ENCODE measurements at places on chromosomes 2 and 18. TPM values are rescaled to one million over a fixed set of nuclear protein-coding genes. Genes with fewer than 3 reads are reported as not detected.

DNA sequence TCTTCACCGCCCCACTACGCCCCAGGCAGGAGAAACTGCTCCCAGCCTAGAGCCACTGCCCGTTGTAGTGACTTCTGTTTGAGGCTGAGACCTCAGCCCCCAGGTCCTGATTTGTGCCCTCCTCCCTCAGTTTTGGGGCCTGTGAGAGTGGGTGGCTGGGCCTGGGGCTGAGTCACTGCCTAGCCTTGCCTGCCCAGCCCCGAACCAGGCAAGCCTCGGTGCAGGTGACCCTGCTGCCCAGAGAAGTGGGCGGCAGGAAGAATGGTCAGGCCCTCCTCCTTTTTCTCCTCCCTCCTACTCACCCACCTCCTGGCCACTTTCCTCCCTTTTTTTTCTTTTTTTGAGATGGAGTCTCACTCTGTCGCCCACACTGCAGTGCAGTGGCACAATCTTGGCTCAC is 66.6 kb downstream of the ZFP36L2 start:
- peak overlapping the region; percentile 99 for H3K27ac ChIP-seq
- no peaks in the 10 kb centered on the region for H3K27me3 ChIP-seq
- peak overlapping the region; percentile 92 for H3K4me3 ChIP-seq
- H3K36me3 ChIP-seq = no peaks in the 10 kb centered on the region
- peaks cover 45% of the 10 kb centered on the region for H3K4me1 ChIP-seq

DNA sequence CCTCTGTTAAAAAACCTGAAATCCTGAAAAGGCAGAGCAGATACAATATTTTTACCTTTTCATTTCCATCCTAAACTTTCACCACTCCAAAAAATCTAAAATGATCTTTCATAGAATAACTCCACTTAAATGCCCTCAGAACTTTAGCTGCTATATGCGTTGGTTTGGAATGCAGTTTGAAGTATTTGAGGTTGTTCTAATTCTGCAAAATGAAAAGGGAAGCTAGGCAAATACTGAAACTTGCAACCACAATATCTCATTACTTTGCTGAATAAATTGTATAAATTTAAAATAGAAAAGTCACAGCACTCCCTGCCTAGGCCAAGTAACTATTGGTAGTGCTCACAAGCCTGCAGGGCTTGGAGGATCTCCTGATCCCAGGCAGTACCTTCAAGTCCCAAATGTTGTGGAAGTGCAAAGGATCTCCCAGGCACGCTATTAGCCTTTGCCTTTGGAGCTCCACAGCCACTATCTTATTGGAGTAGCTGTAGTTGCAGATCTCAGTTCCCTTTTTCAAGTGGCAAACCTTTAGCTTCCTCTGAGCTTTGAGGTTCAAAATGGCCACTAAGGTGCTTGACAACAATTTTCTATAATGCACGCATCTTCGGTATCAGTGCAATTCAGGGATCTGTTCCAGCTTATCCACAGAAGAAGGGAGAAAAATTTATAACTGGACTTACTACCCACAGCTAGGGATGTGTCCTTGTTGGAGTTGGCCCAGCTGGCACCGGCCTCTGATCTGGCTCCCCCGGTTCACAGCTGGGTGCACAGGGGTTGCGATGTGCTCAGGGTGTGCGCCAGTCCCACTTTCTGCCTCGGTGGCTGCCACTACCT is 43.4 kb upstream of the ANKRD62 start:
- no peak overlapping the region for H3K4me3 ChIP-seq
- H3K36me3 ChIP-seq = no peaks in the 10 kb centered on the region
- H3K4me1 ChIP-seq = peaks cover 4% of the 10 kb centered on the region
- peaks cover 49% of the 10 kb centered on the region for H3K27me3 ChIP-seq
- no peak for DNase-seq
- no peak overlapping the region for H3K27ac ChIP-seq

DNA sequence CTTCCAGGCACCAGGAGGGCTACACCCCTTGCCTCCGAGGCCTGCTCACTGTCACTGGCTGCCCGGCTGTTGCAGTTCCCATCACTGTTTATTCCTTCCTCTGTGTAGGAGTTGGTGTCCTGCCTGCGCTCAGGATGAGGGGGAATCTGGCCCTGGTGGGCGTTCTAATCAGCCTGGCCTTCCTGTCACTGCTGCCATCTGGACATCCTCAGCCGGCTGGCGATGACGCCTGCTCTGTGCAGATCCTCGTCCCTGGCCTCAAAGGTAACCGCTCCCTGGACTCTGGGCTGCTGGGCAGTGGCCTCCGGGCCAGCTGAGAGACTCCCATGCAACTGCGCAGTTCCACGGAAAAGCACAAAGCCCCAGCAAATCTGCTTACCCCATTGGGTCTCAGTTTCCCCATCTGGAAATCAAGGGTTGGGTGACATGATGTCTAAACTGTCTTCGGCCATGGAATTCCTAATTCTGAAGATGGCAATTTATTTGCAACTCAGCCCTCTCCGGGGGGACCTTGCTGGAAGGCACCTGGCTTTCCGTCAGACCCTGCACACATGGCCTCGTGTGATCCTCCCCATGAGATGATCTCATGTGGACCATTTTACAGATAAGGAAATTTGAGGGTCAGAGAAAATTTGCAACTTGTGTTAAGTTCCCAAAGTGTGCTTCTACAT is 9.4 kb downstream of the COLEC11 start:
- peaks cover 9% of the 10 kb centered on the region for H3K4me1 ChIP-seq
- H3K36me3 ChIP-seq = peaks cover 4% of the 10 kb centered on the region
- H3K27ac ChIP-seq = peak overlapping the region; percentile 77

GRCh38 chr2:218755567-218756404 is 26.2 kb upstream of the CYP27A1 start:
- H3K27me3 ChIP-seq = no peaks in the 10 kb centered on the region
- DNase-seq = no peak
- H3K4me3 ChIP-seq = no peak overlapping the region
- H3K27ac ChIP-seq = no peak overlapping the region
- no peaks in the 10 kb centered on the region for H3K4me1 ChIP-seq

- H3K36me3 ChIP-seq = no peaks in the 10 kb centered on the region
- H3K4me3 ChIP-seq = no peak overlapping the region
- H3K4me1 ChIP-seq = no peaks in the 10 kb centered on the region
- DNase-seq = no peak
Measured at GRCh38 chr18:10002280-10002679, 88.5 kb downstream of the VAPA start.

- H3K27me3 ChIP-seq = no peaks in the 10 kb centered on the region
- peak overlapping the region; percentile 86 for H3K4me3 ChIP-seq
- DNase-seq = no peak
- peak overlapping the region; percentile 96 for H3K27ac ChIP-seq
- H3K4me1 ChIP-seq = peaks cover 77% of the 10 kb centered on the region
Measured at GRCh38 chr2:105775809-105776559, 31.3 kb downstream of the NCK2 start.

DNA sequence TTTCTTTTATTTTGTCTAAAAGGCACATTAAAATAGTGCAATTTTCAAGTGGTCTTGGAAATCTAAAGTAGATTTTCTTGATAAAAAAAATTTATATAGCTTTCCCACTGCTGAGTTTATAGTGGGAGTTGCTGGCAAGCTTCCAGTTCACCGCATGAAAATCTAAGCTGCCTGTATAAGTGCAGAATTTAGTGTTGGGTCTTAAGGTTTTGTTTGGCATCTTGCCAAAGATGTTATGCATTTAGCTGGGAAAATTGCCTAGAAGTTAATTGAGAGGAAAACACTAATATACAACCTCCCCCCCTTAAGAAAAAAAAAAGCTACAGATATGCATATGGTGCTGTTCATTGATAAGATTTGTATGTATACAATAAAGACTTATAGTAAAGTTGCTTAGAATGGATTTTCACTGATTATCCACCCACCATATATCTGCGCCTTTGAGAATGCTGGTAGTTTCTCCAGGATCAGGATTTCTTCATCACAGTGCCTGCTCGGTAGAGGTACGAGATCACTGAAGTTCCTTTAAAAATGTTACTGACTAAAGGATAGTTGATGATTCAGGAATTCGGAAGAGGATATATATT is 803.2 kb upstream of the POU3F3 start:
- no peak overlapping the region for H3K27ac ChIP-seq
- no peaks in the 10 kb centered on the region for H3K27me3 ChIP-seq
- no peak overlapping the region for H3K4me3 ChIP-seq
- no peaks in the 10 kb centered on the region for H3K36me3 ChIP-seq
- DNase-seq = no peak

DNA sequence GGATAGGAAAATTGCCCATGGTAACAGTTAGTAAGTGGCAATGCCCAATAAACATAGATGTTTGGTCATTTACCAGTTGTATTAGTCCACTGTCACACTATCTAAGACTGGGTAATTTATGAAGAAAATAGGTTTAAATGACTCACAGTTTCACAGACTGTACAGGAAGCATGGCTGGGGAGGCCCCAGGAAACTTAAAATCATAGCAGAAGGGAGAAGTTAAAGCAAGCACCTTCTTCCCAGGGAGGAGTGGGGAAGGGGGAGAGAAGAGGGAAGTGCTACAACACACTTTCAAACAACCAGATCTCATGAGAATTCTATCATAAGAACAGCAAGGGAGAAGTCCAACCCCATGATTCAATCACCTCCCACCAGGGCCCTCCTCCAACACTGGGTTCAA is 23.4 kb downstream of the NR4A2 start:
- peaks cover 55% of the 10 kb centered on the region for H3K27me3 ChIP-seq
- H3K36me3 ChIP-seq = no peaks in the 10 kb centered on the region
- no peak overlapping the region for H3K27ac ChIP-seq
- H3K4me3 ChIP-seq = no peak overlapping the region
- H3K4me1 ChIP-seq = no peaks in the 10 kb centered on the region

DNA sequence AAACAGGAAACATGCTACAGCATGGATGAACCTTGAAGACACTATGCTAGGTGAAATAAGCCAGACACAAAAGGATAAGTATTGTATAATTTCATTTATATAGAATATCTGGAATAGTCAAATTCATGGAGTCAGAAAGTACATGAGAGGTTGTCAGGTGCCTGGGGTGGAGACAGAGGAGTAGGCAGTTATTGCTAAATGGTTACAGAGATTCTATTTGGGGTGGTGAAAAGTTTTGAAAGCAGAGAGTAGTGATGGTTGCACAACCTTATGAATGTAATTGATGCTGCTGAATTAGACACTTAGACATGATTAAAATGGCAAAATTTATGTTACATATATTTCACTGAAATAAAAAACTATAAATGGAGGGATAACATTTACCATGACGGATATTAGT is 197.4 kb downstream of the VAPA start:
- DNase-seq = no peak
- H3K36me3 ChIP-seq = no peaks in the 10 kb centered on the region
- no peak overlapping the region for H3K4me3 ChIP-seq

GRCh38 chr2:181542170-181542569 is 85.0 kb downstream of the ITGA4 start:
- no peak overlapping the region for H3K27ac ChIP-seq
- no peak for DNase-seq
- H3K36me3 ChIP-seq = no peaks in the 10 kb centered on the region
- no peaks in the 10 kb centered on the region for H3K27me3 ChIP-seq
- no peaks in the 10 kb centered on the region for H3K4me1 ChIP-seq

DNA sequence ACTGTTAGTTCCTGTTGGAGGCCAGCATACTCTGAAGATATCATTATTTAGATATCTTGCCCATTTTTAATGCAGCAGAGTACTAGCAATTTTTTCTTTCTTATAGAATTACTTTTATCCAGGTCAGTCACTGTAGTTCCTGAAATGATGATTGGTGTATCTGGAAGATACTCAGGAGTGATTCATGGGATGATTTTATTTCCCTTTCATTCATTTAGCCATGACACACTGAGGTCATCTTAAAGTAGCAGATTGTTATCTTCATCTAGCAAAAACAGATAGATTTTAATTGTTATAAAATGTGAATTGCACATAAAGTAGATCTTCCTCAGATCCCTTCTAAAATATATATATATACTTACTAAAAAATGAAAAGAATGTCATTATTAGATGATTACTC is 109.1 kb downstream of the PIK3C3 start:
- H3K4me1 ChIP-seq = peaks cover 7% of the 10 kb centered on the region
- H3K36me3 ChIP-seq = peaks cover 14% of the 10 kb centered on the region
- no peak overlapping the region for H3K27ac ChIP-seq
- no peak overlapping the region for H3K4me3 ChIP-seq

GRCh38 chr2:125707611-125708010 is 948.3 kb upstream of the GYPC start:
- H3K27ac ChIP-seq = no peak overlapping the region
- H3K4me3 ChIP-seq = no peak overlapping the region
- H3K36me3 ChIP-seq = no peaks in the 10 kb centered on the region
- H3K4me1 ChIP-seq = no peaks in the 10 kb centered on the region
- DNase-seq = no peak
- no peaks in the 10 kb centered on the region for H3K27me3 ChIP-seq

- no peak for DNase-seq
- H3K27ac ChIP-seq = no peak overlapping the region
- no peaks in the 10 kb centered on the region for H3K27me3 ChIP-seq
- H3K36me3 ChIP-seq = no peaks in the 10 kb centered on the region
- H3K4me1 ChIP-seq = no peaks in the 10 kb centered on the region
Measured at GRCh38 chr18:52220062-52220591, 119.9 kb upstream of the DCC start.

- peak overlapping the region; percentile 84 for H3K4me3 ChIP-seq
- no peaks in the 10 kb centered on the region for H3K36me3 ChIP-seq
- H3K4me1 ChIP-seq = peaks cover 6% of the 10 kb centered on the region
Measured at GRCh38 chr2:101386599-101387150, 628 bp downstream of the CREG2 start.

DNA sequence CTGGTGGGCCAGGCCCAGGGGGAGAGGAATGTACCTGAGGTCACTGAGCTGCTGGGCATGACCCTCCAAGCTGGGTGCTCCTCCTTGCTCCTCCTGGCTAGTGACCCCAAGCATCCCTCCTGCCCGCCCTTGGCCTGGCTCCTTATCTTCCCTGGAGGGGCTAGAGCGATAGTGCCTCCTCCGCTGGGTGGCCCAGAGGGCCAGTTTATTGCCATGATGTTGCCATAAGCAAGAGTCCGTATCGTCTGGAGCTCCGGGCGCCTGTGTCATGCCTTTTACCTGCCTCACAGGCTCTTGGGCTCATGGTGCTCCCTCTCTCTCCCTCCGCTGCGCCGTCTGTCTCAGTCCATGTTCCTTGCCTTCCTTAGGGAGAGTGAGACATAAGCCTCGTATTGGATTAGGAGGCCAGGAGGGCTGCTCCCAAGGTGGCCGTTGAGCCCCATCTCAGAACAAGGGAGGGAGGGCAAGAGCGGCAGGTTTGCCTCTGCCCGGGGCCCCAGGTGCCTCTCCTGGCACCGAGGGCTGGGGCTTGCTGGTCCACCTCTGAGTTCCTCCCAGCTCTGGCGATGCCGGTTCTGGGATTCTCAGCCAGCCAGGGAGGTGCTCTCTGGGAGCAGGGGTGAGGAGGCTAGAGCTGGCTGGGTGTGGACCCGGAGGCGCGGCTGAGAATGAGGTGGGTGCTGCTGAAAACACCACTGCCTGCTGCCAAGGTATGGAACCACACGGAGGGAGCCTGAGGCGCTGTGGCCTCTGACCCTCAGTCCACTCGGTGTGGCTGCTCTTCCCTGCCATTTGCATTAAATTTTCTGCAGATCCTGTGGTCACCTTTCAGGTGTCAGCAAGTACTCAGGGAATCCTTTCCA is 22.6 kb downstream of the KCNIP3 start:
- DNase-seq = no peak
- no peak overlapping the region for H3K27ac ChIP-seq
- H3K27me3 ChIP-seq = peaks cover 24% of the 10 kb centered on the region
- H3K4me1 ChIP-seq = no peaks in the 10 kb centered on the region
- no peaks in the 10 kb centered on the region for H3K36me3 ChIP-seq
- H3K4me3 ChIP-seq = no peak overlapping the region

SERPINB4 gene
- total RNA-seq = not detected

VWC2L gene
- total RNA-seq = not detected

RIT2 gene
- not detected for total RNA-seq

DSG1 gene
- not detected for total RNA-seq

OTOS gene
- total RNA-seq = not detected

GALNT5 gene
- total RNA-seq = not detected

ZAP70 gene
- total RNA-seq = 439 TPM

NLRC4 gene
- 0.32 TPM for total RNA-seq
